ENCODE measurements at places on chromosomes 16 and 17.
A peak's percentile ranks its signal among the peaks of the same experiment; 100 is the strongest.

DNA sequence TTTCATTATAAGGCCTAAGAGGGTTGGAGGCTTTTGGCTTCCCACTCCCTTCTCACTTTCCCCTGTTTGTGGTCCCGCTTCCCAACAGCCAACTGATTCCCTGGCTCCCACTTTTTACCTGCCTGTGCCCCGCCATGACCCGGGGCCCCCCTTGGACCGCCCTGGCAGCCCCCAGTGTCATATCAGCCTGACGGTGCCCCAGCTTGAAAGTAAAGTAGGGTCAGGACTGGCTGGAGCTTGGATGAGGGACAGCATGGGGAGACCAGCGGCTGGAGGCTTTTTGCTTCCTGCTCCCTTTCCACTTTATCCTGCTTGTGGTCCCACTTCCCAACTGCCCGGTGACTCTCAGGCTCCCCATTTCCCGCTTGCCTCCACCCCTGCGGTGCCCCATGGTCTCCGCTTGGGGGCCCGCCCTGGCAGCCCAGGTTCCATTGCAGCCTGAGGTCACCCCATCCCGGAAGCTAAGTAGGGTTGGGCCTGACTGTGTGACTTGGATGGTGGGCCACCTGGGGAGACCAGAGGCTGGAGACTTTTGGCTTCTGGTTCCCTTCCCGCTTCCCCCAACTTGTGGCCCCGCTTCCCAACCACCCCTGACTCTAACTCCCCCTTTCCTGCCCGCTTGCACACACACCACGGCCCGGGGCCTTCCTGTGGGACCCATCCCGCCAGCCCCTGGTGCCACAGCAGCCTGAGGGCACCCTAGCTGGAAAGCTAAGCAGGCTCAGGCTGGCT lies 2274.7 kb downstream of the TP53TG3F start:
- DNase-seq: peak; percentile 5

GRCh38 chr16:26787924-26788323 lies 278.8 kb upstream of the C16orf82 start:
- no peak for DNase-seq

DNA sequence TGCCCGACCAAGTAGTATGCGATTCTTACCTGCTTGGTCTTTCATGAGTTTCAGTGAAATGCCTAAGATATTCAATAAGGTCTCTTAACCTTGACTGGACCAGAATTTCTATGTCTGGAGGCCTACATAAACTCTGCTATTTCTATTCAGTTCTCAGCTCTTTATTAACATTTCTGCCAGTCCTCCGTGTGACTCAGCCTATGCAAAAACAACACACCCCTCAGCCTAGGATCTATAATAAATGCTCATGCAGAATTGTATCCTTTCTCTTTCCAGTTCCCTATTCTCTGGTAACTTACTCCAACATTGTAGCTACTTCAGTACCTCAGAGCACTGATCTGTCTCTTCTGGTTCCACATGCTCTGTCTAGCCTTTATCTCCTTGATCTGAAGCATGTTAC lies 1507.4 kb downstream of the CDH11 start:
- no peak for DNase-seq

DNA sequence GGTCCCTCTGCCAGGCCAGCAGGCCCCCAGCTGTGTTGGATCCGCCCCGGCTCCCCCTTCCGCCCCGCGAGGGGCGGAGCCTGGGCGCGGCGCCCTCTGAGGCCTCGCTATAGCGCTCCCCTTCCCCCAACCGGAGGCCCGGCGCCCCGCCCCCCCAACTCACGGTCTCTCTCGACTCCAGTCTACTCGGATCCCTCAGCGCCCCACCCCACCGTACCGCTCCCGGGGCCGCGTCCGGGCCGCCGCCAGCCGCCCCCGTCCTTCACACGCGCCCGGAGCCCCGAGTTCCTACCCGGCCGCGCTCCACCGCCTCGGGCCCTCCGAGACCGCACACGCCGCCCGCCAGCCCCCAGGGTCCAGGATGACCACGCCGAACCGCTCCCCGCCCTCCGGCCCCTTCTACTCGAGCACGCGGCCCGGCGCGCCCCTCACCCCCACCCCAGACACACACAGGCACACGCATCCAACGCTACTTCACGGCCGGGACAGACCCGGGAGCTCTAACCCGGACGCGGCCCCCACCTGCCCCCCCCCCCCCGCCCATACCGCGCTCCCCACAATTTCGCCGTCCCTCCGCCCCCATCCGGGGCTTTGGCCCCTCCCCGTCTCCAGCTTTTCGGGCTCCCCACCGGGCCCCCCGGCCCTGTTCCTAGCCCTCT lies 1.4 kb downstream of the PHF23 start:
- DNase-seq: peak; percentile 82

GRCh38 chr16:22721511-22722100 lies 92.4 kb upstream of the HS3ST2 start:
- DNase-seq: no peak

DNA sequence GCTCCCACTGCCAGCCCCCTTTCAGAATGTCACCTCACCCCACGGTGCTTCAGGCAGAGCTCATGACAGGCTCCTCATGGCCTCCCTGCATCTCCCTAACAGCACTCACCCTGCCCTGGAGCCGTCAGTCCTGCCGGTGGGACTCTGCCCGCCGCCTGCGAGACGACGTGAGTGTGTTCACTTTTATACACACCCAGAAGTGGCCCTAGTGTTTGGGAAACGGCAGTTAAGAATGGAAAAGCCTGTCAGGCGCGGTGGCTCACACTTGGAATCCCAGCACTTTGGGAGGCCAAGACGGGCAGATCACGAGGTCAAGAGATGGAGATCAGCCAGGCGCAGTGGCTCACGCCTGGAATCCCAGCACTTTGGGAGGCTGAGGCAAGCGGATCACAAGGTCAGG lies 12.3 kb upstream of the CYTH1 start:
- DNase-seq: no peak

DNA sequence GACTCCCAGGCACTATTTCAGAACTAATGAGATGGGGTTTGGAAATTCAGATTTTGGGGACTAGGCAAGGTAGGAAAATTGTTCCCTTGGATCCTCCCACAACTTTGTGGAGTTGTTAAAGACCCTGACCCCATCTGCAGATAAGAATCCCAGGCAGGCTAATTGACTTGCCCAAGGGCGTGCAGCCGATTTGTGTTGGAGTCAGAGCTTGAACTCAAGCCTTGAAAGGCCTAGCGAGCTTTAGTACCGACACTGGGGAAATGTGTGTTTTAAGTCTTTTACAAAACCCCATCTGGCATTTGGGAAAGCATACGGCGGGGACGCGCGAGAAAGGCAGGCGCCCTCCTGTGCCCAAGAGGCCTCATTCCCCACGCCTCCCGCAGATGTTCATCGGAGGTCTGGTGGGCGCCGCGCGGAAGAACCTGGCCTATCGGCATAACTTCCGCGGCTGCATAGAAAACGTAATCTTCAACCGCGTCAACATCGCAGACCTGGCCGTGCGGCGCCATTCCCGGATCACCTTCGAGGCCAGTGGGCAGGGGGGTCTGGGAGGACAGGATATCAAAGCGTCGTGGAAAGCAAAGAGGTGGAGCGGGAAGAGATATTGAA lies 4.3 kb downstream of the CNTNAP1 start:
- DNase-seq: no peak

GRCh38 chr17:55654821-55655220 lies 67.8 kb downstream of the TMEM100 start:
- no peak for DNase-seq

GRCh38 chr17:57766318-57766943 lies 21.3 kb upstream of the CCDC182 start:
- DNase-seq: no peak

GRCh38 chr17:42519546-42520491 lies 16.2 kb upstream of the NAGLU start:
- DNase-seq: no peak

DNA sequence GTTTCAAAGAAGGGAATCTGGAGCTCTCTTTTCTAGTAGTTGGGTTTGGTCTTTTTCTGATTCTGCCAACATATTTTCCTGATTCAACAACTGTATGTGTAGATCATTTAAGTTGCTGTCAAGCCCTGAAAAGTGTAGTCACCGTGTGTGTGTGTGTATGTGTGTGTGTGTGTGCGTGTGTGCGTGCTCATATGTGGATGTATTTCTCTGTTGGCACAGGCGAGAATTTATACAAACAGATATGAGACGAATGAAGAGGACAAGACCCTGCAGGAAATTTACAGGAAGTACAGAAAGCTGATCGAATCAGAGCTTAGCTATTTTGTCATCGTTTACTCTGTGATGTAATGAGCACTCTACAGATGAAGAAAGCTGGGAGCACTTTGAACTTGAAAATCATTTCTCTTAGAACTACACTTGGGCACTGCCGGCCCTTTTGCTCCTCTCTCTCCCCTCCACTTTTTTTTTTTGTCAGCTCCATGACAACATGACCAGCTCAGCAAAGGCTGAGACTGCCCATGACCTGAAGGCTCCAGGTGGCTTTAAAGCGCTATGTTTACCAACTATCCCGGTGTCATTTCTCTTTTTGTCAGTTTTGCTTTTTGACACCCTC lies 11.2 kb downstream of the FBXO39 start:
- DNase-seq: no peak

DNA sequence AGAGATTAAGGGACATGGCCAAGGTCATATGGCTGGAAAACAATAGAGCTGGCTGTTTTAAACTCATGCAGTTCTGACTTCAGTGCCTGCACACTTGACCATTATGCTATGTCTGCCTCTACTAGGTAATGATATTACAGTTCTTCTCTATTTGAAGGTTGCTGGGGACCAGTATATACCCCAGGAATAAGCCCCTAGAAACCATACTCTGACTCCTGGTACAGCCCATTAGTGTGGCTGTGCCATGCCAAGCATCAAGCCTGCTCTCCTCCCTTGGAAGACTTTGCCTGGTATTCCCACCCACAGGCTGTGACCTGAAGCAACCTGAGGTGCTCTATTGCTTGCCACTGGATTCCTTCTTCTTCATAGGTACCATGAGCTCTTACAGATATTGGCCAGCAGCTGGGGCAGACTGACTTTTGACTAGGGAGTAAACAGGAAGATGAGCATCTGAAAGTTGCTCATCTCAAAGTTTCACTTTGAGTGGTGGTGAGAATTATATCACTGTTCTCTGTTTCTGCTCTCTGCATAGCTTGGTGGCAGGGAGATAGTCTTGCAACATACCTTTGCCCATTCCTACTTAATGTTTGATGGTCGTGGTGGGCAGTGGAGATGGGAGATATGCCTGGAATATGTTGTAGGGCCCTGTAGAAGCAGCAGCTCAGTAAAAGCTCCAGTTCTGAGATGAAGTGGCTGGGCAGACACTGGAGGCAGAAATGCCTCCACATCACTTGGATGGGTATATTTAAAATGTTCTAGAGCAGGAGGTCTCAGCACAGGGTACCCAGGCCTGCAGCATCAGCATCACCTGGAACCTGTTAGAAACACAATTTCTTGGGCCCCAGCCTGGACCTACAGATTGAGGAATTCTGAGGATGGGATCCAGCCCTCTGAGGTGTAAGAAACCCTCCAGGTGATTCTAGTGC lies 274.7 kb downstream of the HS3ST4 start:
- peak; percentile 31 for DNase-seq

DNA sequence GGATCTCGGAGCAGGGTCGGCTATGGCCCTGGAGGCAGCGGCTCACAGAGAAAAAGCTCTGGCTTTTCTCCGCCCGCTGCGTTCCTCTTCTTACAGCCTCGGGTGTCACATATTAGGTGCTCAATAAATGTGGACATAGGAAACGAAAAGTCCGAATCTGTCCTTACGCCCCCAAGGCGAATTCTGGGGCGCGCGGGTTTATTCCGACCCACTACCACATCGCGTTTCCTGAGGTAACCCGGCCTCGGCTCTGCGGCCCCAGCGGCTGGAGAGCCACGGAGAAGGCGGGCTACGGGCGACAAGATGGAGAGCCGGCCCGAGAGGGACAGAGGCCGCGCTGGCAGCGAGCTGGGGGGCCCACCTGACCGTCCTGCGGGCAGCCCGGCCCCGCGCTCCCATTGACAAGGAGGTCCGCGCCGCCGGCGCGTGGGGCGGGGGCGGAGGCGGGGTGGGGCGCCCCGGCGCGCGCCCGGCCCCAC lies 573 bp upstream of the GNAO1 start:
- DNase-seq: no peak

GRCh38 chr16:53207810-53208752 lies 153.3 kb downstream of the CHD9 start:
- peak; percentile 81 for DNase-seq

DNA sequence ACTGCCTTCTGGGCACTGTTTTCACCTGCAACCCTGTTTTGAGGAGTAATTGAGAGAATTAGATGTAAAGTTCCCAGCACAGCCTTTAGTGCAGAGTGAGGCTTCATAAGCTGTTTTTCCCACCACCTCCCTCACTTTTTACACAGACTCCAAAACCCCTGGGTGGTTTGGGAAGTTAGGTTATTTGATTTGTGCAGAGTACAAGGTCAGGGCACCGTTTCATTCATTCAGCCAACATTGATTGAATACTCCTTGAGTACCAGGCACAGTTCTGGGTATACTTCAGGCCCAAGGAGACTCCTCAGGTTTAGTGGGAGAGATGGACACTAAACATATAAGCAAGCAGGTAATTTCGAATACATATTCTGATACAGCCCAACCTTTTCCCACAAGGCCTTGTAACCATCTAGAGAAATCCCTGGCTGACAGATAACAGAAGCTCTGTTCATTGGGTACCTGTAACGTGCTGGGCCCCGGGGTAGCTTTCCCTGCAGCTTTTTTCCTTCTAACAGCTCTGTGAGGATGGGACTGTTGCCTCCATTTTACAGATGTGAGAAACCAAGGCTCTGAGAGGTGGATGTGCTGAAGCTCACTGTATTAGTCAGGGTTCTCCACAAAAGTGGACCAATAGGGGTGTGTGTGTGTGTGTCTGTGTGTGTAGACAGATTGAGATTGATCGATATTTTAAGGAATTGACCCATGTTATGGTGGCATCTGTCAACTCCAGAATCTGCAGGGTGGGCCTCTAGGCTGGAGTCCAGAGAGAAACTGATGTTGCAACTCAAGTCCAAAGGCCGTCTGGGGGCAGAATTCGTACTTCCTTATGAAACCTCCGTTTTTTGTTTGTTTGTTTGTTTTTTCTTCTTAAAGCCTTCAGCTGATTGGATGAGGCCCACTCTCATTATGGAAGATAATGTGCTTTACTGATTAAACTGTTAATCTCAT lies 234.7 kb downstream of the SNX29 start:
- no peak for DNase-seq

DNA sequence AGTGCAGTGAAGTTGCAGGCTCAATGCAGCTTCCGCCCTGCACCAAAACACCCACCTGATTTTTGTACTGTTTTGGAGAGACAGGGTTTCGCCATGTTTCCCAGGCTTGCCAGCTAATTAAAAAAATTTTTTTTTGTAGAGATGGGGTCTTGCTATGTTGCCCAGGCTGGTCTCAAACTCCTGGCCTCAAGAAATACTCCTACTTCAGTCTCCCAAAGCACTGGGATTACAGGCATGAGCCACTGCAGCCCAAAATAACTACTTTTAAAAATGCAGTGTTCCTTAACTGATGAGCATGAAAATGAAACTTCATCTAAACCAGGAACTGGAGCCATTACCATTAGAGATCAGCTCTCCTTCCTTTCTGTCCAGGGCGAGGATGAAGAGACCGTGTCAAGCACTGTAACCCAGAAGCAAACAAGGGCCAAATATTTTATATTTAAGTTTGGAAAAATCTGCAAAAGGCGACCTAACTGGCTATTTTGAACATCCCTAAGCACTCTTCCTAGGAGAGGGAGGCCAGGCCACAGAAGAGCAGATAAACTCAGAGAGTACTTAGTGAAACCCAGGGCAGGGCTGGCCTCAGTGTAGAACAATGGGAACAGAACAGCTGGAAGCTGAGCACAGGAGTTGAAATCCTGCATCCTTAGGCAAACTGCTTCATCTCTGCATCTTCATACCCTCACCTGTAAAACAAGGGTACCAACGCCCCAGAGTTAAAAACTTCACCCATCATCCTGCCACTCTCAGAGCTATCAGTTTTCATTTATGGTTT lies 24.0 kb downstream of the CREBBP start:
- DNase-seq: no peak
